ENCODE measurements at places on chromosomes 1 and 21.

- H3K27ac ChIP-seq: no peak overlapping the region
- no peak overlapping the region for H3K4me3 ChIP-seq
- H3K4me1 ChIP-seq: peaks cover 9% of the 10 kb centered on the region
- no peak for DNase-seq
- H3K36me3 ChIP-seq: no peaks in the 10 kb centered on the region
- H3K27me3 ChIP-seq: no peaks in the 10 kb centered on the region
Measured at GRCh38 chr21:36471254-36471723, 8.6 kb downstream of the CLDN14 start.

DNA sequence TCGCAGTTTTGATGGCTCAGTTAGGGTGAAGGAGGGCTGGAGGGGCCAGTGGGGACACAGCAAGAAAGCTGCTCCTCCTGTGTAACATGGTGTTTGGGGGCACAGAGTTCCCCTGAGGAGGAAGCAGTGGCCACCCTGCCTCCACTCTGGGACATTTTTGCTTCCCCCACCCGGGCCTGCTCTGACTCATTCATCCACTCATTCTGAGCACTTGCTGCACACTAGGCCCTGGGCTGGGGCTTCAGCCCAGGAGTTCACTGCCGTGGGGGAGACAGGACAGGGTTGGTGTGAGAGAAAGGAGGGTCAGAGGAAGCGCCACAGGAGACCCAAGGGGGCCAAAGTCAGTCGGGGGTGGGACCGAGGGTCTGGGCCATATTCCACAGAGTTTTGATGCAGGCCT, 41.4 kb upstream of the ACOT11 start:
- no peak overlapping the region for H3K27ac ChIP-seq
- no peaks in the 10 kb centered on the region for H3K36me3 ChIP-seq
- no peaks in the 10 kb centered on the region for H3K4me1 ChIP-seq
- no peak for DNase-seq
- no peaks in the 10 kb centered on the region for H3K27me3 ChIP-seq
- H3K4me3 ChIP-seq: no peak overlapping the region

DNA sequence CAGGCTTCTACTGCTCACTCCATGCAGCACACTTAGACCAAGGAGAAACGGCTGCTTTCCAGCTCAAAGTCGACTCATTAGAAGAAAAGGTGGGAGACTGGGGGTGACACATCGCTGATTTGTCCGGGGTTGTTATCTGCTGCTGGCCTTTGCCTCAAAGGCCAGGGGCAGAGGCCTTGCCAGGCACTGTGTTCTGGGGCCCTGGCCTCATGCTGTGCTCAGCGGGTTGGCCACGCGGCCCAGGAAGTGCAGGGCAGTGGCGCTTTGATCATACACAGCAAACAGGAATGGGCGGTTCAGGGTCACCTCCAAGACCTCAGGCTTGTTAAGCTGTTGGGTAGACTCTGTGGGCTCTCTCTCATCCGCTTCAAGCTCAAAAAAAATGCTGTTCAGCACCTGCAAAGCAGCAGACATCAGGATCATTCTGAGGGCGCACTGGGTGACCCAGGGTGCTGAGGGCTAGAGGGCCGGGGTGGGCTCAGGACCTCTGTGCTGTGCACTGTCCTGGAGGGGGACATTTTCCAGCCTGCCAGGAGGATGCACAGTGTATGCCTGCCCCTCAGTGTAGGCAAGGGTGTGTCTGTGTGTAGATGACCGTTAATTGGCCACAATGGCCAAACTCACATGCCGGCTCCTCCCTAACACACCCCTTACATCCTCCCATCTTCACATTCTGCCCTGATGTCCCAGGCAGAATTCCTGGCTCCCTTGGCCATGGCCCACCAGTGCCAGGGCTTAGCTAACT, 10.8 kb downstream of the AGT start:
- no peak overlapping the region for H3K27ac ChIP-seq
- no peak overlapping the region for H3K4me3 ChIP-seq
- DNase-seq: no peak
- H3K36me3 ChIP-seq: no peaks in the 10 kb centered on the region

DNA sequence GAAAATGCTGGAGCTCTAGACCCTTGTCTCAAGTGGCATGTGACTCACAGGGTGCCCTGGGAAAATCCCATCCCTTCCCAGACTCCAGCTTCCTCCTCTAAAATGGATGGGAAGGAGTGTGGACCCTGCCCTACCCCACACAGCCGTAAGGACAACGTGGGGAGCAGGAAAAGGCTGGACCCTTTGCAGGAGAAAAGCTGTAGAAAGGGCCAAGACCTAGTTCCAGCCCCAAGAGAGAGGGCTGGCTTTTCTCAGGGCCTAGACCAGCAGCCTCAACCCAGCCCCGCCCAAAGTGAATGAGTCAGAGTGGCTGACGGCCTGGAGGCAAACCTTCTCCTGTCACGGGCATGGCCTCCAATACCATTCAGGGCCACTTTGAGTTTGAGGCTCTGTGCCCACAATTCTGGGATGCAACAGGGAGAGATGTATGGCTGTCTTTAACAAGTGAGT, 1.1 kb downstream of the LAMB3 start:
- no peak overlapping the region for H3K27ac ChIP-seq
- H3K36me3 ChIP-seq: no peaks in the 10 kb centered on the region
- peaks cover 36% of the 10 kb centered on the region for H3K4me1 ChIP-seq
- H3K27me3 ChIP-seq: no peaks in the 10 kb centered on the region

DNA sequence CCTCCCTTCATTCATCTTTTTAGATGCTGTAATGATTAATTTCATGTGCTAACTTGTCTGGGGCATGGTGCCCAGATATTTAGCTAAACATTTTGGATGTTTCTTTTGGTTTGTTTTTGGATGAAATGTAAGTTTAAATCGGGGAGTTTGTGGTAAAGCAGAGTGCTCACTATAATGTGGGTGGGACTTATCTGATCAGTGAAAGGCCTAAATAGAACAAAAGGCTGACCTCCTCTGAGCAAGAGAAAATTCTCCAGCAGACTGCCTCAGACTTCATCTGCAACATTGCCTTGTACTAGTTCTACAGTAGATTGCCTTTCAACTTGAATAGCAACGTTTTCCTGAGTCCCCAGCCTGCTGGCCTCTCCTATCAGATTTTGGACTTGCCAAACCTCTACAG, 183.6 kb downstream of the S1PR1 start:
- H3K36me3 ChIP-seq: no peaks in the 10 kb centered on the region
- H3K4me1 ChIP-seq: no peaks in the 10 kb centered on the region
- no peaks in the 10 kb centered on the region for H3K27me3 ChIP-seq
- DNase-seq: no peak
- no peak overlapping the region for H3K27ac ChIP-seq

DNA sequence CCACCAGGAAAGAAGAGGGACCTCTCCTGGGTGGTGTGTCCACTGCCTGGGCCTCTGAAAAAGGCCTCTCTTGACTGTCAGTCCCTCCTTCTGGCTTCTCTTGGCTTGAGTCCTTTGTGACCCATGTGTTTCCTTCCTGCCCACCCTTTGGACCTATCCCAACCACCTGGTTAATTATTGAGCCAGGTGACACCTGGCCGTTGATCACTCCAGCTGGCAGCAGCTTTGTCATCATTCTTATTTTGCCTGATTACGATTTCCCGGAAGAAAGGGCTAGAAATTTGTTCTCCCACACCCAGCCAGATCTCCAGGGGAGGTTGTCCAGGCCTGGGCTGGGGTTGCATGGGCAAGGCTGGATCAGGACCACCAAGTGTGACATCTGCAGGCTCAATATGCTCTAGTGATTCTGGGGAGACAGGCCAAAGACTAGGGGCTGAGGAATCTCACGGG, 24.8 kb downstream of the CSF1 start:
- no peak overlapping the region for H3K27ac ChIP-seq
- H3K4me3 ChIP-seq: no peak overlapping the region
- no peaks in the 10 kb centered on the region for H3K4me1 ChIP-seq
- H3K27me3 ChIP-seq: no peaks in the 10 kb centered on the region

GRCh38 chr1:34726861-34727260, 28.0 kb upstream of the GJB5 start:
- H3K4me3 ChIP-seq: no peak overlapping the region
- no peak for DNase-seq
- H3K27me3 ChIP-seq: peaks cover 13% of the 10 kb centered on the region
- H3K27ac ChIP-seq: no peak overlapping the region

DNA sequence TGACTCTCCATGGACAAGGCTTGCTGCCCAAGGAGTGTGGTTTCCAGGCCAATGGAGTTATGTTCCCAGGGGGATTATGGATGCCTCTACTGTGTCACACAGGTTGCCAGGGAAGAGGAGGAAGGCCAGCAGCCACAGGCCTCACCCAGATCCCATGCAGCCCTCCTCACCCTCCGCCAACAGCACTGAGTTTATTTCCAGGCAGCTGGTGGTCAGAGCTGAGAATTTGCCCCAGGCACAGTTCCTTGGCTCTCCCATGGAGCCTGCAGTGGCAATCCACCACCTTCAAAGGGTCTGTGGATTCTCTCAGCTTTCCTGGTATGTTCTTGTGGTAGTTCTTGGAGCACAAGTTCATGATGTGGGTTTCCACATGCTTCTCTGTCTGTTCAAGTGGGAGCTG, 79.2 kb downstream of the NTNG1 start:
- peaks cover 38% of the 10 kb centered on the region for H3K4me1 ChIP-seq
- H3K27me3 ChIP-seq: no peaks in the 10 kb centered on the region
- H3K36me3 ChIP-seq: no peaks in the 10 kb centered on the region
- H3K4me3 ChIP-seq: no peak overlapping the region

GRCh38 chr1:40404670-40405462, 31.3 kb downstream of the SMAP2 start:
- no peaks in the 10 kb centered on the region for H3K27me3 ChIP-seq
- H3K27ac ChIP-seq: no peak overlapping the region
- DNase-seq: peak; percentile 70
- H3K4me1 ChIP-seq: peaks cover 18% of the 10 kb centered on the region
- peaks cover 18% of the 10 kb centered on the region for H3K36me3 ChIP-seq
- no peak overlapping the region for H3K4me3 ChIP-seq

DNA sequence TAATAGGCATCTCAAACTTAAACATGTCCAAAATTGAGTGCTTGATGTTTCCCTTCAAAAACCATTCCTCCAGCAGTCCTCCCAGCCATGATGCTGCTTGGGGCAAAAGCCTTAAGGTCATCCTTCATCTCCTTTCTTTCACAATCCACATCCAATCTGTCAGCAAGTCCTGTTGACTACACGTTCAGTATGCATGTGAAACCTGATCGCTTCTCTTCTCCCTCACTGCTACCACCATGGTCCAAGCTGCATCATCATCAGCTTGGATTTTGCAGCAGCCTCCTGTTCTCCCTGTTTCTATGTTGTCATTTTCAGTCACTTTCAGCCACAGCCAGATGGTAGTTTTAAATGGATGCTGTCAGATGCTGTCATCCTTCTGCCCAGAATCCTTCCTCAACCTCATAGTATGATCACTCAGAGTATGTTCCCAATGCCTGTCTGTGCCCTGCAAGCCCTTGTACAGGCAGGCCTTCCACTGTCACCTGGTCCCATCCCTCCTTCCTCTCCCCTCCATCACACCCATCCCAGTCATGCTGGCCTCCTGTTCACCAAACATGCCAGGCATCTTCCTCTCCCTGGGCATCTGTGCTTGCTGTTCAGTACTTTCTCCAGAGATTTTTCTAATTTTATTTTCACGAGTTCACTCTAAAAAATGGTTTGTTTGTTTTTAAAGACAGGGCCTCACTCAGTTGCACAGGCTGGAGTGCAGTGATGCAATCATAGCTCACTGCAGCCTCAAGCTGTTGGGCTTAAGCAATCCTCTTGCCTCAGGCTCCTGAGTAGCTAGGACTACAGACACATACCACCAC, 66.0 kb downstream of the SYDE2 start:
- DNase-seq: no peak
- no peaks in the 10 kb centered on the region for H3K4me1 ChIP-seq
- H3K36me3 ChIP-seq: no peaks in the 10 kb centered on the region

DNA sequence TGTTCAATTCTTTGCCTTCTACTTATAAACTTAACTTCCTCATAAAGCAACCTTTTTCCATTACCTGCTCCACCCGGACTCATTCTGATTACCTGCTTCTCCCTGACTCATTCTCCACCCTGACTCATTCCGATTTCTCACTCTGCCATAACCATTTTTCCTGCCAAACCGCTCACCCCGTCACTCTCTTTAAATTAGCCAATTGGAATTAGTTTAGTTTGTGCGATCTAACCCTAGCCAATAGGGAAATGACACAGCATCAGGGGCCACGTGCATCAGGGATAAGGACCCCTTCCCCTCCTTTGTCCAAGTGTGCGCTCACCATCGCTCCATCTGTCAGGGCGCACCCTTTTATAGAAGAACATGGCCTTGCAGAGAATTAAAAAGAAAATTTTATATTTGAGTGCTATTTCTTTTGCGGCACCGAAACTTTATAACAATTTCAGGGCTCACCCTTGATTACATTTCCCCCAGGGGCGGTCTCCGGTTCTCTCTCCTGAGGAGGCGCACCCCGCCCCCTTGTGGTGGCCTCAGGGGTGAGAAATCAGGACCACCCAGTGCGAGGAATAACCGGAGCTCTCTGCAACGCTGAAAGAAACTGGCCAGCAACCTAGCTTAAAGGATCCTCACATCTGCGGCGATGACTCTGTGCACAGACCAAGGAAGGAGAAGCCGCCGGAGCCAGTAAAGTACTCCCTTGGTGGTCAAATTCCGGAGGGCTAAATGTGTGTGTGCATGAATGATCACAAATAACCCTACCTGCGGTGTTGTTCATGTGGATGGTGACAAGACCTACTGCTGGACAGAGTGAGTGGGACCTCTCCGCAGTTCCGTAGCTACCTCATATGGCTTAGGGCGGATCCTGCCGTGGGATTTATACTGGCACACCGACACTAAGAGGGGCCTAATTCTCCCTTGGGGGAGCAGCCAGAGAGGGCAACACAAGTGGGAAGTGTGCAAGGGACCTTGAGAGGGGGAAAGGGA, 30.3 kb upstream of the CBR3 start:
- H3K4me1 ChIP-seq: peaks cover 16% of the 10 kb centered on the region
- H3K27ac ChIP-seq: no peak overlapping the region
- H3K27me3 ChIP-seq: no peaks in the 10 kb centered on the region
- peak; percentile 63 for DNase-seq
- no peaks in the 10 kb centered on the region for H3K36me3 ChIP-seq

DNA sequence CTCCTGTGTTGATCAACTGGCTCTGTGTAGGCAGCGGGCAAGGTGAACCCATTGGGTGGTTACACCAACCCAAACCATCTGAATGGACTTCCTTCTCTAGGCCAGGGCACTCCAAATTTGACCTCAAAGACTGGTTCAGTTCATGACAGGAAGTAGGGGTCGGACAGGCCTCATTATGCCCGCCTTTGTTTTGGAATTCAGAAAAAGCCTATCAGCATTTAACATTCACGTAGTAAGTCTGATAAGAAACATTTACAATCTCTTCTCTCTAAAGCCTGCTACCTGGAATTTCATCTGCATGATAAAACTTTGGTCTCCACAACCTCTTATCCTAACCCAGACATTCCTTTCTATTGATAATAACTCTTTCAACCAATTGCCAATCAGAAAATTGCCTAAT, 97.1 kb upstream of the ETV3 start:
- no peak overlapping the region for H3K27ac ChIP-seq
- H3K4me3 ChIP-seq: no peak overlapping the region
- H3K36me3 ChIP-seq: no peaks in the 10 kb centered on the region
- no peak for DNase-seq
- no peaks in the 10 kb centered on the region for H3K4me1 ChIP-seq

- no peaks in the 10 kb centered on the region for H3K36me3 ChIP-seq
- no peak overlapping the region for H3K27ac ChIP-seq
- DNase-seq: no peak
- H3K4me1 ChIP-seq: no peaks in the 10 kb centered on the region
- H3K27me3 ChIP-seq: no peaks in the 10 kb centered on the region
Measured at GRCh38 chr1:9760824-9761223, 62.9 kb downstream of the CLSTN1 start.

GRCh38 chr1:117655220-117655577, 49.4 kb downstream of the TENT5C start:
- no peaks in the 10 kb centered on the region for H3K4me1 ChIP-seq
- no peaks in the 10 kb centered on the region for H3K27me3 ChIP-seq
- H3K27ac ChIP-seq: no peak overlapping the region

- H3K27ac ChIP-seq: no peak overlapping the region
- peaks cover 6% of the 10 kb centered on the region for H3K27me3 ChIP-seq
- H3K4me1 ChIP-seq: no peaks in the 10 kb centered on the region
- DNase-seq: no peak
Measured at GRCh38 chr1:46400421-46400820, 6.3 kb downstream of the FAAH start.
